ENCODE measurements at places on chromosomes 16 and 17. TPM values are rescaled to one million over a fixed set of nuclear protein-coding genes. Genes with fewer than 3 reads are reported as not detected.

TM4SF5 gene
- not detected for total RNA-seq

IFI35 gene
- total RNA-seq: 6.0 TPM

NACA2 gene
- not detected for total RNA-seq

TMIGD1 gene
- not detected for total RNA-seq

TAF1C gene
- 22.3 TPM for total RNA-seq

KRTAP3-2 gene
- total RNA-seq: not detected

All from psoas muscle (tissue), 8 donors.